Anterior cingulate cortex (tissue), 58 donors: ENCODE measurements at places on chromosomes 4 and X.

GRCh38 chrX:63270873-63271272 is 80.3 kb downstream of the SPIN4 start:
- DNase-seq: no peak

DNA sequence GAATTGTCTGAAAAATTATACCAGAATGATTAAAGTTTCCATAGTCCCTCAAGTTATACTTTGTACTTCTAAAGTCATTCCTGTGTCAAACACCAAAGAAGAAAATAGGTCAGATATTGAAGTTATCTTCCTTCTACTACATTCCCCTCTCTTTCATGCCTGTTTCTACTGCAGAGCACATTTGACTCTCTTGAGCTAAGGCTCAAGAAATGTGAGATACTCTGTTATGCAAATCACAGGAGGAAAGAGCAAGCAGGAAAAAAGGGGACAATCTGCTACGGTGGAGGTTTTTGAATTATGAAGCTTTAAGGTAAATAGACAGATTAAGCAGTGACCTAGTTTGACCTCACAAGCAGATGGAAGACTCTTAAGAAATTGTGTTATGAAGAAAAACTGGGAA is 198.9 kb upstream of the LDB2 start:
- DNase-seq: no peak

DNA sequence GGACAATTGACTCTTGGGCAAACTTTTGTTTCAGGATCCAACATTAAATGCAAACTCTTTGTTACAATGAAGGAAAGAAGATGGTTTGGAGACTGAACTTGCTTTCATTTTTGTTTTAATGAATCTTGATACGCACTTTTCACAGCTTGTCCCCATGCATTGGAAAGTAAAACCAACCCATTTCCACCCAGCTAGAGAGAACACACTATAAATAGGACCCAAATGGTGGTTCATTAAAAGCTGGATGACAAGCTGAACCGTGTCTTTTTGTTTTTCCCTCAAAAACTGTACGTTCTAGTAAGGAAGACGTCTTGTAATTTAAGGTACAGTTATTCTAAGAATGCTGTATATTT is 95.3 kb upstream of the EGFL6 start:
- no peak for DNase-seq

- peak; percentile 1 for DNase-seq
These were observed 3.0 kb upstream of the ATP1B4 start for GRCh38 chrX:120358737-120359456.

GRCh38 chr4:90792696-90793095 is 665.5 kb downstream of the CCSER1 start:
- DNase-seq: no peak

GRCh38 chrX:133726211-133726630 is 259.2 kb downstream of the GPC3 start:
- no peak for DNase-seq

GRCh38 chrX:21778236-21778635 is 20.3 kb upstream of the SMPX start:
- DNase-seq: no peak

DNA sequence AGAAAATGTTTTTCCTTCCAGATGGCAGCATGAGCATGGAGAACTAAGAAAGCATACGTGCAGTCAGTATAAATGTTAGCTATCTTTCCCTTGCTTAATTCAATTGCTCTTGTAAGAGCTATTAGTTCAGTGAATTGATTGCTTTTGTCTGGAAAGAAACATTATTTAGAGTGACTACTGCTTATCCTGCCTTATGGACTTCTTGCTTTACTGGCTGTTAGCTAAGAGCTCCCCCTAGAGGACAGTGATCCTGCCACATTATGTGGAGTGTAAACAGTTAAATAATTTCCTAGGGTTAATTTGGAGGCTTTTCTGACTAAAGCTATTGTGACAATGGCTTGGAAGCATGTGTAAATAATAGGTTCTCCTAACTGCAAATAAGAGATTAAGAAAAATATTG is 1402.4 kb downstream of the FAM133A start:
- no peak for DNase-seq

DNA sequence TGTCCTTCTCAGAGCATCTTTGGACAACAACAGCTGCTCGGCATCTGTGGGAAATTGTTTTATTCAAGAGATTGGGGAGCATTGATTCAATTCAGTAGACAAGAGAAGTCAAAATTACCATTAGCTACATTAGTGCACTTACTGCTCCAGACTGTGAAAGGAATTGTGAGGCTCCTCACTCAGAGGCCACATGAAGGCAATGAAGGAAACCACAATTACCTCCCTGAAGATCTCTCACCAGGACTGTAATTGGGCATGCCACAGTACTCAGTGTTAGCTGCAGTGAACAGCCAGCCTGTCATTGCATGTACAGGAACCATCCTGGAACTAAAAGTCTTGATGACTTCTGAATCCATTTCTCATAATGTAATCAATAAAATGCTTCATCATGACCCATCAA is 144.8 kb downstream of the PPA2 start:
- DNase-seq: no peak

GRCh38 chrX:69150281-69150960 is 14.8 kb downstream of the PJA1 start:
- no peak for DNase-seq

GRCh38 chrX:101450961-101451360 is 34.3 kb upstream of the ARMCX4 start:
- DNase-seq: peak; percentile 0

- no peak for DNase-seq
These were observed 48.0 kb upstream of the APELA start for GRCh38 chr4:164828955-164829354.

DNA sequence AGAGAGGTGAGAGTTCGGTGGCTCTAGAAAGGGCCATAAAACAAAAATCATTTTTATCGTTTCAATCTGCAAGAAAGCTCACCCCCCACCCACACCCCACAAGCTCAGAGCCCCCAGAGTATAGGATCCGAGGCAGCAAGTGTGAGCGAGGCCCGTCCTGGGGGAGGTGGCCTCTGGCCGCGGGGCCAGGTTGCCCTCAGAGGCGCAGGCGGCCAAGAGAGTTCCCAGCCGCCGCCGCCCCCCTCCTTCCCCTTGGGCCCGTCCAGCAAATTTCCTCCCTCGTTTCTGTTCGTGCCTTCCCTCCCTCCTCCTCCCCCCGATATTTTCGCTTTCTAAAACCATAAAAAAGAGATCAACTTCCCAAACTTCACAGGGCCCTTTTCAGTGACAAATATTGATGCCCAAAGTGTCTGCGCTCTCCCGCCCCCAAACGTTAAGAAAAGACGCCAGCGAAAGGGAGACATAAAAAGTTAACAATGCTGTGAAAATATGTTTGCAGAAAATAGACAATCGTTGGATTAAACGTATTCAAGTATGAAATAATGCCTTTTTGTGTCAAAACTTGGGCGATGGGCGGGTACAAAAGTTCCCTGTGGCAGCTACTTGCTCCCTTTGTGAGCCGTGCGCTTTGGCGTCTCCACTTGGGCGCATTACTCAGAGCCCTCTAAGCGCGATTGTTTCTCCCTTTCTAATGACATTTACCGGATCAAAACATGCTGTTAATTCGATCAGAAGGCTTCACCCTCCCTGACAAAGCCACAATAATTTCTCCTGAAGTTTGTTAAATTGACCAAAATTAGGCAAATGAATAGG is 1.1 kb upstream of the HELT start:
- no peak for DNase-seq

DNA sequence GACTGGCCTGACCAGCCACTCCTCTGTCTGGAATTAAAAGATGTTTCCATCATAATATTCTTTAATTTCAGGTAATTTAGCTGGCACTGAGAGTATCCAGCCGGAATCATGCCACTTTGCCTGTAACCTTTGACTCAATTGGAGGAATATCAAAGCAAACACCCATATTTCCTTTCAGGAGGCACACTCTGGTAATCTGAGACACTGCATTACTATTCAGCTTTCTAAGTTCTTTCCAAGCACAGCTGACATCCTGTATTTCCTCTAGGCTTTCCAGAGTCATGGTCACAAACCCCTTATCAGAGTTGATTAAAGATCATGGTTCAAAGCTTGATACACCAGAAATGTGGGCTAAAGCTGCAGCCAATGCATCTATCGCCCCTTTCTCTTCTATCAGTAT is 29.3 kb downstream of the INTS12 start:
- DNase-seq: no peak

GRCh38 chr4:24809815-24810405 is 14.5 kb downstream of the SOD3 start:
- DNase-seq: no peak

DNA sequence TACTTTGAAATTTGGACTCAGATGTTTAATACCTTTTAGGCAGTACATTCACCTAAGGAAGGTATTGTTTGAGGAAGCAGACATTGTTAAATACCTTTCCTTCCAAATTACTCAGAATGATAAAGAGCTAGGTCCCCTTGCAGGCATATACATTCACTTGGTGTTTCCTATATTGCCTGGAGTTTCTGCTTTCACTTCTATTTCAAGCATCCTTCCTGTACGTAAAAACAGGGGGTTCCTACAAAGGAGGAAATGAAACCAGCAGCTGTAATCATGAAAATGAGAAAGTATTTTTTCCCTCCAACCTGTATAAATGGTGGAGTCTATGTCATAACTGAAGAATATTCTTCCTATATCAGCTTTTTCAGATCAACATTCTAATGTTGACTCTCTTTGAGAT is 90.4 kb upstream of the RASGEF1B start:
- DNase-seq: no peak

- no peak for DNase-seq
These were observed 46.4 kb upstream of the GATB start for GRCh38 chr4:151807220-151807619.

DNA sequence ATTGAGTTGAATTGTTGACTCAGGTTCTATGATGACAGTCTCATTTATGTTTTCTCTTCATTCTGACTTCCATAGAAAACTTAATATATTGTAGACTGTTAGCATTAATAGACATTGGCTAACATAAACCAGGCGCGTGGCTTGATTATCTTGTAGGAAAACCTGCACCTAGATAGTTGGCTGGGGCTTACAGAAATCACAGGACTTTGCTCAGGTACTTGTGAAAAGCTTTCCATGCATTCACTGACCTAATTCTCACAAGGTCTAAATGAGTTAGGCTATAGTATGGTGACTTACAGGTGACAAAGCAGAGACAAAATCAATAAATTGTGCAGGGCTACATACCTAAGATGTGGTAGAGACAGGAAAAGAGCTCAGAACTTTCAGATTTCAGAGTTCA is 212.8 kb downstream of the GPAT3 start:
- no peak for DNase-seq

DNA sequence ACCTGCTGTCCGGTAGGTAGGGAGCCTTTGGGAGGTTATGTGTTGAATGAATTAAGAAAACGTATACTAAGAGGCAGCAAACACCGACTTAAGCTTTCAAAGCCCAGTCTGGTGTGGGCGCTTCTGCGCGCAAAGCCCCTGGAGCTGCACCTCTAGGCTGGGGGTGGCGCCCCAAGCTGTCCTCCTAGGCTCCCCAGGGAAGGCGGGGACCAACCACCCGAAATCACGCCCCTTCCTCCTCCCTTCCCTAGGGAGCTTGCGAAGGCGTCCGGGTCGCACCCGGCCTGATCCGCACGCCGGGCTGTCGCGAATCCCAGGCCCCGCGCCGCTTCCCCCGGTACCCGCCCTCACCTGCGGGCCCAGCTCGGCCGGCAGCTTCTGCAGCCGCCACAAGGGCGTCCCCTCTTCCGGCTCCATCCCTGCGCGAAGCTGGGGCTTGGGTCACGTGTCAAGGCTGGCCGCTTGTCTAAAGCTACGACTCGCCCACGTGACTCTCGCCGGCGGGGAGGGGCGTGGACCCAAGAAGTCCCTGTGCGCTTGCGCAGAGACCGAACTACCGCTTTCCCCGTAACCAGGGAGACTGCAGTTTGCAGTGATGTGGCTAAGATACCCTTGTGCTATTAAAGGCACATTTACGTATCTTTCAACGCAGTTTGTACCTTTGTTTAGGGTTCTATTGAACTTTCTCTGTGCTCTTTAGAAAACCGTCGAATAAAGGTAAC is at the start of gene COMMD8:
Gene COMMD8, minus strand, starts transcription at position 468 of the 722 bp plus-strand sequence. Its CDS starts 51 bp downstream, at position 417.
- DNase-seq: peak; percentile 71

- DNase-seq: no peak
These were observed 35.3 kb downstream of the ATXN3L start for GRCh38 chrX:13284570-13284969.

DNA sequence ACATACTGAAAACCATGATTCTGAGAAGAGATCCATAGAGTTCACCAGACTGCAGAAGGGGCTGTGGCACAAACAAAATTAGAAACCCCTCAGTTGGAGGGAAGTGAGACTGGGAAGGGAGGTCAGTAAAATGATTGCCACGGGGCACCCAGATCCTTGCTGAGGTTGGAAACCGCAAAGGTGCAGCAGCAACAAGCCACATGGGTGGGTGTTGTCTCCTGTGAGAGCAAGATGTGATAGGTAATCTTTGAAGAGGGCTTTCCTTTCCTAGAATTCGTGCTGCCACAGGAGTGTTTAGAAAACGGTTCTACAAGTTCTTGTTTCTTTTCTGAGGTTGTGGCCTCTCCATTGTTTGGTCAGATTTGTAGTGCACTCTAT is 85.5 kb downstream of the NFKB1 start:
- no peak for DNase-seq

GRCh38 chr4:159343116-159343515 is 240.2 kb downstream of the RAPGEF2 start:
- DNase-seq: no peak

DNA sequence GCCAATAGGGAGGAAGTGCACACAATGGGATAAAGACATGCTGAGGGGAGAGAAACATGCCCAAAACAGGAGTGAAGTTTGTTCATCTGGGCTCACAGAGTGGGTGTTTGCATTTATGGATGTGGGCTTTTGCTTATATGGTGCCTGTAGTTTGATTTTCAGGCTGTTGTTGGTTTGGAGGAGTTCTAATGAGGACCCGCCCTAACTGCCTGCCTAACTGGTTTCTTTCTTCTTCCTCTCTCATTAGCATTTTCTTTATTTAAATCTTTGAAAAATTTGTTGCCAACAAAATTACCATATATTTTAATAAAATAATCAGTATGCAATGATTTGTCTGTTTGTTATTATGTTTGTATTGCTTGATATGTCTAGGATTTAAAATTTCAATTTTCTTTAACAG is 1965.8 kb downstream of the C4orf33 start:
- DNase-seq: no peak

DNA sequence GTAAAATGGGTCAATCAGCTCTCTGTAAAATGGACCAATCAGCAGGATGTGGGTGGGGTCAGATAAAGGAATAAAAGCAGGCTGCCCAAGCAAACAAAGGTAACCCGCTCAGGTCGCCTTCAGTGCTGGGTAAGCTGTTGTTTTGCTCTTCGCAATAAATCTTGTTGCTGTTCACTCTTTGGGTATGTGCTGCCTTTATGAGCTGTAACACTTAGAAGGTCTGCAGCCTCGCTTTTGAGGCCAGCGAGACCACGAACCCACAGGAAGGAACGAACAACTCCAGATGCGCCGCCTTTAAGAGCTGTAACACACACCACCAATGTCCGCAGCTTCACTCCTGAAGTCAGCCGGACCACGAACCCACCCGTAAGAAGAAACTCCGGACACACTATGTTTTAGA is 11.5 kb upstream of the CAMK2D start:
- DNase-seq: no peak

DNA sequence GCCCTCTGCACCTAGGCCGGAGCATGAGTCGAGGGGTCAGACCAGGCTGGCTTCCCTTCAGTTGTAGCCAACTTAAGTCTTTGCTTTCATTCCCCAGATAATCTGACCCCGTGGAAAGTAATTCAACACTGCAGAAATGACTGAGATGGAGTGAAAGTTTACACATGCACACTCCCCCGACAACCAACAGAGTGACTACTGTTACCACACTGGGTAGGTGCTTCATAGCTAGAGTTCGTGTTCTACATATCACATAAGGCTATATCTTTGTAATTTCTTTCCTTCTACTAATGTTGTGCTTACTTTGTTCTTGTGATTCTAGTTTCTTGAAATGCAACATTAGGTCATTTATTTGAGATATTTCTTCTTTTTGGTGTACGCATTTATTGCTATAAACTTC is 7.2 kb upstream of the CTAG2 start:
- DNase-seq: no peak

- DNase-seq: no peak
These were observed 266.8 kb downstream of the C4orf33 start for GRCh38 chr4:129362691-129363274.
